ENCODE measurements at places on chromosomes 7 and 10.

GRCh38 chr10:111130471-111130870 is 53.6 kb downstream of the ADRA2A start:
- no peak for DNase-seq

GRCh38 chr10:85413570-85413969 is 953.0 kb downstream of the GRID1 start:
- DNase-seq: no peak

GRCh38 chr7:156220078-156220605 is 407.9 kb upstream of the SHH start:
- no peak for DNase-seq

GRCh38 chr7:66768865-66769832 is 28.6 kb downstream of the RABGEF1 start:
- no peak for DNase-seq

DNA sequence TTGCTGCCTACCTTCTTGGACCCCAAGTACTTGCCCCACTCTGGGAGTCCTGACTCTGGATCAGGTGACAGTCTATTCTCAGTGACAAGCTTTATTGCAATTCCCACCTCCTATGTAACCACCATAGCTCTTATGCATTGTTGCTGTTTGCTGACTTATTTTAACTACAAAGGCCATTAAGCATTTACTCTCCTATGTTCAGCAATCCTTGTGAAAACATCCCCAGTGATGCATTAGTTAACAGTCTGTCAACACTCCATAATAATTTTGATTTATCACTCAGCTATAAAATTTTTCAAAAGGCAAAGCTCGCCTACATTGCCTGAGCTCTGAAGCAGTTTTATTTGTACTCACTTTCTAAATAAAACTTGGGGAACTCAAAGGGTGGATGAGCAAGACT is 871.8 kb upstream of the SORCS1 start:
- no peak for DNase-seq

DNA sequence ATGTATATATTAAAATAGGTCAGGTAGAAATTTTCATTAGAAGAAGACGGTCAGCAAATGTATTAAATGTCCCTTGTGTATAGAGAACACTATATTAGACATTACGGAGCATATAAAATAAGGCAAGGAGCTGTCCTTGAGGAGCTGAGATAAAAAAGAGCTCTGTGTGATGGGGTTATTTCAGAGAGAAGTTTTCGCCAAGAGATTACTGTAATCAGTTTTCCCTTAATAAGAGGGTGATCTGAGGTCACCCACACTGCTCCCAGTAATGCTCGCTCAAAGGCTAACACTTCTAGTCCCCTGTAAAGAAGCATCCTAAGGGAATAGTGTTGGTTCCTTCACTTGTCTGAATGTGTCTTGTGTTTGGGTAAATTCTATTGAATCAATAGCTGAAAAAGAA is 86.7 kb upstream of the PRR15 start:
- DNase-seq: no peak

GRCh38 chr10:2263561-2263960 is 526.2 kb upstream of the ADARB2 start:
- no peak for DNase-seq

- DNase-seq: no peak
Observed at GRCh38 chr7:127383123-127383835, 9.2 kb downstream of the ZNF800 start.

DNA sequence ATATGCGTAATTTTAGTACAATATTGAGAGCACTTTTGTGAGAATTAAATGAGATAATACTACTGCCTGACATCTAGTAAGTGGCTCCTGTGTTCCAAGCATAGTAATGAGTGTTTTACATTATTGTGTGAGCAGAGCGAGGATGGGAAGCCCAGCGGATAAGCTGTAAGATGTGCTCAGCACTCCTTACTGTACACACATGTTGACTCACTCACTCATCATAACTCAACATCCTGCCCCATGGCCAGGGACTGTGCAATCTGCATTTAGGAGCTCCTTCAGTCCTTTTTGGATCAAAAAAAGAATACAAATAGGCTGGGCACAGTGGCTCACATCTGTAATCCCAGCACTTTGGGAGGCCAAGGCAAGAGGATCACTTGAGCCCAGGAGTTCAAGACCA is 72.9 kb upstream of the NEBL start:
- DNase-seq: peak; percentile 64

- DNase-seq: no peak
Observed at GRCh38 chr10:15052121-15052520, 8.4 kb downstream of the OLAH start.

DNA sequence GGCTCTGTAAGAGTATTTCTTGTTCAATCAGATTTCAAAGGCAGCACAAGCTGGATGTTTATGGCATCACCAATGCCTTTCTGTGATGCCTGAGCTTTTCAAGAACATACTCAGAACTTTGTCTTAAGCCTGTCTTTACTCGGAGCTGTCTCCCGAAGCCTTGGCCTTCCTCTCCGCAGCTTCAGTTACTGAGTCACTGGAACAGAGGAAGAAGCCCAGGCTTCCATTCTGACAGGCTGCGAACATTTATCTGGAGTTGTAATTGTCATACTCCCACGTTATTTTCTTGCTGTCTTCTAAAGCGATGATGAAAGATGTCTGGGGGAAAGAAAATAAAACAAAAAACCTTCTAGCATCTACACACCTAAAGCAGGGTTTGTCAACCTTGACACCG is 43.9 kb downstream of the GRK5 start:
- peak; percentile 84 for DNase-seq

GRCh38 chr10:49650724-49651034 is 28.8 kb upstream of the C10orf53 start:
- no peak for DNase-seq

GRCh38 chr7:151038951-151039849 is 9.1 kb upstream of the ASIC3 start:
- DNase-seq: peak; percentile 94

DNA sequence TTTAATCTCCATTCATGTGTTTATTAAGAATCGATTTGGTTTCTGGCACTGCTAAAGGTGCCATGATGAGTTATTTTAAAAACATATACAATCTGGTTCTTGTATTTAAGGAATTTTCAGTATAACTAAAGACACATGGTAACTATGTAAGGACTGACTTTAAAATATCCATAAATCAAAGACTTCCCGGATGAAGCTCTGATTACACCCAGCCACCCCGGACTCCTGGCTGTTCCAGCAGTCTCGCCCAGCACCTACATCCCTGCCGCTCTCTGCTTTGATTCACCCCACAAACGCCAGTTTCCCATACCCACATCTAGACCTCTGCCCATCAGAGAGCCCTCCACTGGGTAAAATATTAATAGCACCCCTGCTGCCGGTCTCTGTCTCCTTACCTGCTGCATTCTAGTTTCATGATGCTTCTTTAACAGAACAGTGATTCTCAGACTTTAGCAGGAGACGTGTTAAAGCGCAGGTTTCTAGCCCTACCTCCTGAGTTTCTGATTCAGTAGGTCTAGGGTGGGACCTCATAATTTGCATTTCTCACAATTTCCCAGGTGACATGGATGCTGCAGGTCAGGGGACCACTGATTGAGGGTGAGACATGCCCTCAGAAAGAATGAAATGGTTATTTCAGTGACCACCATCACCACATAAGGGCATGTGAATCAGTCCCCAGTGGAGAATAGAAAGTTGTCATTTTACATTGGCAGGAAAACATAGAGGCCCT is 185.7 kb downstream of the KIAA1217 start:
- no peak for DNase-seq

DNA sequence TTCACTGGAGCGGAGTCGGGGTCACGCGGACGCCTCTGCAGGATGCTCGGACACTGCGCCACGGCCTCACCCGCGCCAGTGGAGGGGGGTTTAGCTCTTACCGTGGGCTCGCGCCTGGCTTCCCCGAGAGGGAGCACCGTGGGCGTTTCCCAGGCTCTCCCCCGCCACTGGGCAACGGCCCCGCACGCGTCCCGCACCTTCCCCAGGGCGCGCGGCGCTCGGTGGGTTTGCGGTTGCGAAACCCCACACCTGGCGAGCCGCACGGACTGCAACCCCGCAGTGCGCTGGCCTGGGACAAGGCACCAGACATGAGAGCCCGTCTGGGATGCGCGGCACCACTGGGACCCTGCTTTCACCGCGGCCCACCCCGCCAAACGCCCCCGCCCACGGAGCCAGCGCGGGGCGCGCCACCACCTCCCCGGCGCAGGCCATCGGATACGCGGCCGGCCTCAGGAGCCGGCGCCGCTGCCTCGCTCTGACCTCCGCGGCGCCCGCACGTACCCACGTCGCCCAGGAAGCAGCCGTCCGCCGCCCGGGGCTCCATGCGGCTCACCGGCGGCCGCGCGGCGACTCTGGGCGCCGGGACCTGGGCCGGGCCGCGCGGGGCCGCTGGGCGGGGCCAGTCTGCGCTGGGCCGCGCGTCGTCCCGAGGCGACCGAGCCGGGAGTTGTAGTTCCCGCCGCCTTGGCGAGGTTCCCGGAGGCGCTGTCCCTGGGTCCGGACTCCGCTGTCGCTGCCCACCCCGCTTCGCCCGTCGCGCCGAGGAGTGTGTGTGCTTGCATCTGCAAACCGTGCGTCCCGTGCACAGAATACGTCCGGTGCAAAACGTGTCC is at the start of gene ASB13:
Gene ASB13 (minus strand): TSS at position 588 of the 833 bp plus-strand sequence. CDS start 44 bp downstream, at position 544.
- no peak for DNase-seq

GRCh38 chr10:33335801-33336581 is 1.5 kb upstream of the NRP1 start:
- DNase-seq: peak; percentile 39

GRCh38 chr7:151012911-151013347 is 11.4 kb downstream of the ATG9B start:
- peak; percentile 33 for DNase-seq
